Fibroblast of lung (primary cell): ENCODE measurements at places on chromosomes 16 and 17. TPM values are rescaled to one million over a fixed set of nuclear protein-coding genes. Genes with fewer than 3 reads are reported as not detected.

The RPAIN gene
- 21.4 and 24.5 TPM in 2 replicates for polyA plus RNA-seq

The SPATA32 gene
- not detected in 2 replicates for polyA plus RNA-seq

The CTRB1 gene
- not detected in 2 replicates for polyA plus RNA-seq

The ZPBP2 gene
- not detected in 2 replicates for polyA plus RNA-seq

The CLEC18C gene
- polyA plus RNA-seq = 0.01 TPM in 1 of 2 replicates, not detected in the other

The RABEP1 gene
- 33.6 and 46.3 TPM in 2 replicates for polyA plus RNA-seq
